ENCODE measurements at places on chromosomes 4 and X. TPM values are rescaled to one million over a fixed set of nuclear protein-coding genes. Genes with fewer than 3 reads are reported as not detected.

Gene TBC1D8B
- total RNA-seq: 15.8 TPM

Gene TMEM33
- total RNA-seq: 66.5 TPM

- no peak for DNase-seq
These were observed at the start of gene KLHL4 for GRCh38 chrX:87517571-87518141. Gene KLHL4, plus strand, starts transcription at chrX:87517802. Its CDS starts 92 bp downstream, at chrX:87517894.

Gene NWD2
- total RNA-seq: not detected
